Upper lobe of right lung (tissue), 1 donor: ENCODE measurements at places on chromosomes 16 and 17. TPM values are rescaled to one million over a fixed set of nuclear protein-coding genes. Genes with fewer than 3 reads are reported as not detected.

GRCh38 chr17:63644846-63645245, 22.6 kb downstream of the MAP3K3 start:
- H3K27me3 ChIP-seq, result no peaks in the 10 kb centered on the region
- H3K36me3 ChIP-seq, result peaks cover 25% of the 10 kb centered on the region
- no peak overlapping the region for H3K4me3 ChIP-seq
- no peak for DNase-seq

- H3K36me3 ChIP-seq, result no peaks in the 10 kb centered on the region
- no peak overlapping the region for H3K27ac ChIP-seq
- no peak overlapping the region for H3K4me3 ChIP-seq
- no peaks in the 10 kb centered on the region for H3K4me1 ChIP-seq
Observed at GRCh38 chr17:66448026-66448639, 145.7 kb downstream of the PRKCA start.

- H3K27me3 ChIP-seq, result peaks cover 10% of the 10 kb centered on the region
- no peaks in the 10 kb centered on the region for H3K36me3 ChIP-seq
- H3K4me1 ChIP-seq, result no peaks in the 10 kb centered on the region
Observed at GRCh38 chr17:79500745-79501618, 109.9 kb downstream of the RBFOX3 start.

DNA sequence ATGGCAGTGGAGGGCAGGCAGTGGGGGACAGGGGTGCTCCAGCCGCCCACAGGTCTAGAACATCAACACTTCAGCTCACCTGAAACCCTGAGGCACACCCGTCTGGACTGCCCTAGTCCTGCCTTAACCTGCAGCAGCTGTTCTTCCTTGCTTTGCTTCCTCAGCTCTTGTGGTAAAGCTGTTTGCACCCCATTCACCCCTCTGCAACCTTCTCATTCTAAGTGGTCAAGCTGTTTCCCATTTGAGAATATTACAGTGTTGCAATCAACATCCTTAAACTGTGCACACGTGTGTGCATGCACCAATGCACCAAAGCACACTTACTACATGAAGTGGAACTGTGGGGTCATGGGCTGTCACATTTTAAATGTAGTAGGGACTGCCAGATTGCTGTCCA, 32.4 kb downstream of the SCNN1B start:
- H3K27ac ChIP-seq, result no peak overlapping the region
- no peaks in the 10 kb centered on the region for H3K36me3 ChIP-seq
- no peak for DNase-seq

DNA sequence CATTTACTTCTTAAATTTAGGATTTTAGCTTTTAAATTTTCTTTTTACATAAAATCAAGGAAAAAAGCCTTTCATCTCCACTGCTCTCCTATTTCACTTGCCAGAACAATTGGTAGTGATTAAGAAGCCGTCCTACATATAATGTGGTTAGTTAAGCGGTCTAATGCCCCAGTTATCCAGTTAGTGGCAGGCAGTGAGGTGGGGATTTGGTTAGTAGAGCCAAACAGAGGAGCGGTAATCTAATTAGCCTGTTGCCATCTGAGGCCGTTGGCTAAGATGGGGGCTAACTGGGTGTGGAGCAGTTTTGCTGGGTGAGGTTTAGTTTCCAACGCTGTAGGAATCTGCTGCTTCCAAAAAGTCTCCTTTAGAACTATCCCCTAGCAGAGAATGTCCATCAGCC, 22.4 kb downstream of the SNX11 start:
- no peak overlapping the region for H3K4me3 ChIP-seq
- no peak for DNase-seq
- no peaks in the 10 kb centered on the region for H3K4me1 ChIP-seq
- H3K36me3 ChIP-seq, result peaks cover 11% of the 10 kb centered on the region
- no peaks in the 10 kb centered on the region for H3K27me3 ChIP-seq

- H3K4me1 ChIP-seq, result no peaks in the 10 kb centered on the region
- H3K36me3 ChIP-seq, result no peaks in the 10 kb centered on the region
Observed at GRCh38 chr16:71311553-71312158, 22.5 kb upstream of the CMTR2 start.

DNA sequence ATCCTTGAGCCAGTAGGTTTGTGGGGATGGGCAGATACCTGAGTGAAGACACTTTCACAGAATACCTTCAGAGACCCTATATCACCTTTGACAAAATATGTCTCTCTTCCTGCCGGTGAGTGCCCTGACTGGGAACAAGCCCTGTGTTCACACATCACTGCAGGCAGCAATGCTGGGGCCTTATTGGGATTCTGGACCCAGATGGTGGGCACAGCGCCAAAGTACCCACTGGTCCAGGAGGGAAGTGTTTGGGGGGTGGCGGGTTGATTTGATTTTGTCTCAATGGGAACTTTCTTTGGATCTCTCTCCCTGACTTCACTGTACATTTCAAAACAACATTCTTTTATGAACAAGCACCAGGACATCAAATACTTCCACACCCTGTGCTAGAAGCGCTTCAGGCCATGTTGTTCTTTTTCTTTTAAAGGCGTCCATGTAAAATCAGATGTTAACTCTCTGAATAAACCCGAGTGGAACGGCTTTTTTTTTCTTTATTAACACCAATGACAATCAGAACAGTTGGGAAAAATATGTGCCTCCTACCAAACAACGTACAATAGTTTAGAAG, 62.4 kb upstream of the AKTIP start:
- H3K36me3 ChIP-seq, result no peaks in the 10 kb centered on the region
- H3K4me1 ChIP-seq, result no peaks in the 10 kb centered on the region
- H3K4me3 ChIP-seq, result no peak overlapping the region
- DNase-seq, result no peak
- no peaks in the 10 kb centered on the region for H3K27me3 ChIP-seq

FOXC2 gene
- total RNA-seq, result 1.1 TPM
